Epithelial cell of prostate (primary cell): ENCODE measurements at places on chromosomes 6 and 20.

- DNase-seq, result no peak
Measured at GRCh38 chr6:132354517-132355167, 46.6 kb downstream of the MOXD1 start.

GRCh38 chr20:21397341-21398108 is at the start of gene NKX2-4:
TSS of gene NKX2-4 (minus strand) at chr20:21397526. CDS start at chr20:21397399, 127 bp downstream.
- no peak for DNase-seq

- DNase-seq, result no peak
Measured at GRCh38 chr6:63058601-63059000, 152.7 kb upstream of the FKBP1C start.

DNA sequence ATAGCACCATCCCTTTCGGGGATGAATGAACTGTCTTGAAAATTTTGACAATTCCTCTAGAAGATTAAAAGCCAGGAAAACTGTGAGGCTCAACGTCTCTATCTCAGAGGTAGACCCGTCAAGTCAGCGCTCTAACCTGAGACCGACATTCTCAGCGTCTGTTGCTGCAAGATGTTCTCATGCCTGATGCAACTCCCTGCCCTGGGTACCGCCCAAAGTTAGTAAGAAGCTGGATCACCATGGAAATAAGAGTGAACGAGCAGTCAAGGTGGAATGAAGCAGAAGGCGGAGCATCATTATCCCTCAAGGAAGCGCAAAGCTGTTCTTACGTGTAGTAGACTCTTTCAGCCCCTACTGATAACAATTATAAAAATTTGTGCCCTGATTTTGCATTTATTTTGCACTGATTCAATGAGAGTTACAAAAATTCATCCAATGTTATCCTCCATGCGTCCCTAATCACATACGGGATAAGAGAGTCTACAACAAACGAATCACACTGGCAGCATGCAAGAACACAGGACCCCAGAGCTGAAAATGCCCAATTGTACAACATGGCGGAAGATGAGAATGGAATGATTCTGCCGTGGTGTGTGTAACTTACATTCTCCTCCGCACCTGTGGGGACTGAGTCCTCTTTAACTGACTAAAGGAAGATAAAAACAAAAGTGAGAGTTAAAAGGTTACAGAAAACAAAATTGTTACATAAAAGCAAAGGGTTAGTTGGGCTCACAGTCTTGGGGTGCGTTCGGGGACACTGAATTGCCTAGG is 95.4 kb downstream of the BCAS1 start:
- DNase-seq, result no peak

DNA sequence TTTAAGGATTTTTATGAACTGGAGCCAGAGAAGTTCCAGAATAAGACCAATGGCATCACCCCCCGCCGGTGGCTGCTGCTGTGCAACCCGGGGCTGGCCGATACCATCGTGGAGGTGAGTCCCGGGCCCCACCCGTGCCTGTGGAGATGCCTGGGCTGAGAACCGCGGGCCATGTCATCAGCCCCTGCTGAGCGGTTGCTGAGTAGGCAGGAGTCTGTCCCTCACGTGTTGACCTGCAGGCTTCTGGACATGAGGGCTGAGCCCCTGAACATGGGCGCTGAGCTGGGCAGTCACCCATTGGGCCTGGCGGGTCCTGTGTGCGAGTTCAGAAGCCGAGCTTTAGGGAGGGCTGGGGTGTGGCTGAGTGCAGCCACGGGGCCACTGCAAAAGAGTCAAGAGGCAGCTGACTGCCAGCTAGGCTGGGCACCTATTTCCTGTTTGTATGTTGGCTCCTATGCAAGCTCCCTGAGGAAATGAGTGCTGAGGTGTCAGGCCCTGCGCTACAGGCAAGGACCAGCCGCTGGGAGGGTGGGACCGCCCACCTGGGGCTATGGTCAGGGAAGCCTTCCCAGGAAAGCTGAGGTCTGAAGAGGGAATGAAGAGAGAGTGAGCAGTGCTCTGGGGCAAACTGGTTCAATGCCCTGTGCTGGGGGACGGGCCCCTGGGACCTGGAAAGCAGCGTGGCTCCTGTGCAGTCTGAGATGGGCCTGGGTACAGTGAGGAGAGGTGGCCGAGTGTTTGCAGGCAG is 34.3 kb downstream of the PYGB start:
- DNase-seq, result no peak

DNA sequence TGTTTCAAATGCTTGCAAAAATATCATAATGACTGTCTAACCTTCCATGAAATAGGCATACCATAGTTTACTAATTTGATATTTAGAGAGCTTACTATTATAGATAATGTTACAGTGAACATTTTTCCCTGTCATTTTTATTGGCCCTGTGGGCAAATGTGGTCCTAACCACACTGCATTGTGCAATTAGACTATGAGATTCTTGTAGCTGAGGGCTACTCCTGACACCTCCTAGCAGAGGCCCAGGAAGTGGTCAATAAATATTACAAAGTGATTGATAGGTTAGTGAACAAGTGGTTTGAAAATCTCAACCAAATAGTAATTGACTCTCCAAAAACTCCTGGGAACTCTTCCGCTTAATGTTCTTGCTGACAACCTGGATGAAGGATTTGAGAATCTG is 160.5 kb upstream of the KCNG1 start:
- no peak for DNase-seq

- DNase-seq, result no peak
Measured at GRCh38 chr20:5279661-5280060, 37.1 kb downstream of the PROKR2 start.

DNA sequence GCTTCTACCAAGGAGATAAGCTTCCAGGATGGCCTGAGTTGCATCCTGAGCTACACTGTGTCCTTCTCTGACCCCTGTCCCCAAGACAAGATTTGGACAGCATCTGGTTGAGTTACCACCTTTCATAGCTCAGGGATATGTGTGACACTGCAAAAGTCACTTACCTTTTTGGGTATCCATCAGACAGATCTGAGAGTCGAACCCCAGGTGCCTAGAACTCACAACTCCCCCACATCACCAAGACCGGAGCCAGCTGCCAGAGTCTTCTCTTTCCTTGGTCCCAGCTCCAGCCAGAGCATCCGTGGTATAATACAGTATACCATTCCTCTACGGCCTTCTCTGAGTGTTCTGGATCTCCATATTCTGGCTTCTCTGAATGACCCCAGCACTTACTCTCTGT is 133.0 kb downstream of the CD83 start:
- no peak for DNase-seq

DNA sequence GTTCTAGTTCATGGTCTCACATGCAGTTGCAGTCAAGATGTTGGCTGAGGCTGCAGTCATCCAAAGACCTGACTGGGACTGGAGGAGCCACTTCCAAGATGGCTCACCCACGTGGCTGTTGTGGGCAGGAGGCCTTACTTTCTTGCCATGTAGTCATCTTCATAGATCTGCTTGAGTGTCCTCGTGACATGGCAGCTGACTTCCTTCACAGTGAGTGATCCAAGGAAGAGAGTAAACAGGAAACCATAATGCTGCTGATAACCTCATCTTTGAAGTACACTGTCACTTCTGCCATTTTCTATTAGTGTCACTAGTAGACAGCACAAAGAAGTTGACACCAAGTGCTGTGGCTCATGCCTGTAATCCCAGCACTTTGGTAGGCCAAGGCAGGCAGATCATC is 40.1 kb upstream of the AKIRIN2 start:
- DNase-seq, result no peak

- no peak for DNase-seq
Measured at GRCh38 chr6:35230498-35230897, 16.7 kb downstream of the SCUBE3 start.

DNA sequence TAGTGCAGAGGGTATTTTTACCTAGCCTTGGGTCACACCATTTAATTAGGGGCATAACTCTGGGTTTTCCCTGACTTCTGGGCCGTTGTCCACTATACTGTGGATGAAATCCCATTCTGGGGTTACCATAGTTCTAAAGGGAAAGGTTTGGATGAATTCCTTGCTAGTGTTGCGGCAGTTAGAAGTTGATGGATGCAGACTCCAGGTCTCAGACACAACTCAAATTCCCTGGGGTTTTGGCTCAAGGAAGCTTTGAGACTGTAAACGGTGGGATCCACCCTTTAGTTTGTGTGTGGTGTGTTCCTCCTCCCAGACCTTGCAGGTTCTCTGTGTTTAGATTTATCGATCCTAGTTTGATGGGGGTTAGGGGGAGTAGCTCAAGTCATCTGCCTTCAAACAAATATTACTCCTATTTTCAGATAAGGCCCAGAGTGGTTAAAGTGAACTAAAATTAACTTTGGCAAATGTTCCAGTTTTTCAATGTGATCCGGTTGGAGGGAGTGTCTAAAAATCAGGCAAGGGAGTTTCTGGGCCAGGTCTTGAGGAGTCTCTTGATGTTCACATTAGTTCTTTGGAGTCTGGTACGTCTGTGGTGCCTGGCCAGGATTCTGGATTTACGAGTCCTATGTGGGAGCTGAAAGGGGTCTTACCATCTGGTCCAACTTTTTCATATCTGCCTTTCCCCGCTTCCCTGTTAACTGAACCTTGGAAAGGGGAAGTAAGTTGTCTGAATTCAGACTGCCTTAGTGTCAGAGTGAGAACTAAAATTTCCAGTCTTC is 1.5 kb downstream of the RALY start:
- DNase-seq, result no peak

- no peak for DNase-seq
Measured at GRCh38 chr20:50969912-50970311, 11.3 kb downstream of the MOCS3 start.

DNA sequence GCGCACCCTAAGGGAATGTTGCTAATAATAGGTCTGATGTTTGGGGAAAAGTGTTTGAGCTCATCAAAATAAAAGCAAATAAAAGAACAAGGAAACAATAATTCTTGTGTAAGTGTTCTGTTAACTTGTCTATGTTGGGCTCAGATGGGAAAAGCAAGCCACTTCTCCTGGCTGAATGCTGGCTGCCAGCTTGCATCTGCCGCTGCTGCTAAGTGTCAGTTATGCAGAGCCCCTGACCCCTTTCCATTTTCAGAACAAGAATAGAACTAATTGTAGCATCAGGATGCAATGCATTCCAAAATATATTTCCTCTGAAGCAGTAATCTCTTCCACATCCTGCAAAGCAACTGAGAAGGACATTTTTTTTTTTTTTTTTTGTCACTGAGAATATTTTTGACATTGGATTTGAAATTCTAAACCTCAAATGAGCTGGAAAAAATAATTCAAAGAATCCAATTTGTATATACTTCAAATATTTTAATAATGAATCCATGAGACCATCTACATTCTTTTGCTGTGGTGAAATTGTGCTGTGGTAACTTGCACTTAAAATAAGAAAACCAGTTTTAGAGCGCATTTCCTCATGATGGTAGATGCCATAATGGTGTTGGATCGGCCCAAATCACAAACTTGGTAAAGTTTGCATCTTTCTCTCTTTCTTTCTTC is 43.9 kb upstream of the DEK start:
- no peak for DNase-seq

GRCh38 chr6:142152746-142153145 is 5.7 kb downstream of the VTA1 start:
- no peak for DNase-seq

GRCh38 chr6:52074716-52075115 is 12.7 kb downstream of the PKHD1 start:
- DNase-seq, result no peak

GRCh38 chr6:72616406-72617015 is 5.4 kb upstream of the KCNQ5 start:
- no peak for DNase-seq

DNA sequence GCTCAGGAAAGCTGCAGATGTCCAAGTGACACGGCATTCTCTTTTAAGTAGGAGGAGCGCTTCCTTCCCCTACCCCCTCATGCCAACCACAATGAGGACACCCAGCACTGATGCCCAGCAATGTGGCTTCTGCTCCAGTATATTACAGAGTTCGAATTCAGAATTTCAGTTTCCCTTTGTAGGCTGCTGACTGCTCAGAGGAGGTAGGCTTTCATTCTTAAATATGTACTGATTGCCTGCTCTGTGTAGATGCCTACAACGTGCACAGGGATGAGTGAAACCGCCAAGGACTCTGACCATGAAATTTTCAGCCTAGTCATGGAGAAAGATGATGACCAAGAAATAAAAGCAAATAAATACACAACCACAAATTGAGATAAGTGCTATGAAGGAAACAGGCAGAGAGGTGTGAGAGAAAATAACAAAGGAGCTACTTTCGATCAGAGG is 50.9 kb upstream of the TNFAIP3 start:
- DNase-seq, result no peak

GRCh38 chr20:12715371-12715770 is 293.4 kb upstream of the SPTLC3 start:
- no peak for DNase-seq

DNA sequence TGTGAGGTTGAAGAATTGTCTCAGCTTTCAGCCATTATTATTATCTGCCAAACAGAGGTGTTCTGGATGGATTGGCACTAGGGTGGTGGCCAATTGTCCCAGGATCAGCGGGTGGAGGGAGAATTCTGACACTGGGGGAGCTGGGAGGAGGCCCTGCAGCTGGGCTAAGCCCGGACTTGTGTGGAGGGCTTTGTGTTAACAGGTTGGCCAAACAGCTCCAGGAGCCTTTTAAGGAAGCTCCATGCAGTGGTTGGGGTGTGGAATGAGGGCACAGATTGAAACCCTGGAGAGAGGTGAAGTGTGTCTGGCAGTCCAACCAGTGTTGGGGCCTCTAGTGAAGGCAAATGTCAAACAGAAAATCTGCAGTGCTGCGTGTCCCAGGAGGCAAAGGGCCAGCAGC is 135.8 kb downstream of the IMPG1 start:
- DNase-seq, result no peak

DNA sequence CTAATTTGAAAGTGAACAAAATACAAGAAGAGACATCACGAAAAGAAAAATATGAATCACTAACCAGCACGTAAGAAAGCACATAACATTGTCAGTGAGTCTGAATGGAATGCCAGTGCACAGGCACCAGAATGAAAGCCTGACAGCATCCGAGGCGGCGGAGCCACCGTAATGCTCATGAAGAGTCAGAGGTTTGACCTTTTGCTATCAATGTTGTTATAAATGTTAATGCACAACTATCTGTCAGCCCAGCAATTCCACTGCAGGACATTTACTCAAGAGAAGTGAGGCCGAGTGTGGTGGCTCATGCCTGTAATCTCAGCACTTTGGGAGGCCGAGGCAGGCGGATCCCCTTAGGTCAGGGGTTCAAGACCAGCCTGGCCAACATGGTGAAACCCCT is 562.1 kb downstream of the PRKN start:
- no peak for DNase-seq

DNA sequence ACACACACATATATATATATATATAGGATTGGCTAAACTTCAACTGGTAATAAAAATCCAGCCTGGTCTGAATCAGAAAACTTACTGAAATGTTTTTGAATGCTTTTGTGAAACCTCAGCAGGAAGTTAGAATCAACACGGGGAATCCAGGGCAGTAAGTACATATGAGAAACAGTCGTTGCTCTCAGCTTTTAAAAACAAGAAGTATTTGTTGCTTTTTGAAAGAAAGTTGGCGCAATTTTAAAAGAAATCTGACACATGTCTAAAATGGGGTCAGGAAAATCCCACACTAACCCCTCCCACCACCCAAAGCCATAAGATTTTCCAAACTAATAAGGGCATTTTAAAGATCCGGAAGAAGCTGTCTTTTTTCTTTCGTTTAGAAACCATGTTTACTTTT is 11.5 kb upstream of the CCDC170 start:
- no peak for DNase-seq

- DNase-seq, result no peak
Measured at GRCh38 chr6:68975816-68976215, 340.7 kb downstream of the ADGRB3 start.

- DNase-seq, result no peak
Measured at GRCh38 chr6:112258642-112259336, 4.4 kb upstream of the LAMA4 start.
